ENCODE measurements at places on chromosomes 4 and X.
A peak's percentile ranks its signal among the peaks of the same experiment; 100 is the strongest.

DNA sequence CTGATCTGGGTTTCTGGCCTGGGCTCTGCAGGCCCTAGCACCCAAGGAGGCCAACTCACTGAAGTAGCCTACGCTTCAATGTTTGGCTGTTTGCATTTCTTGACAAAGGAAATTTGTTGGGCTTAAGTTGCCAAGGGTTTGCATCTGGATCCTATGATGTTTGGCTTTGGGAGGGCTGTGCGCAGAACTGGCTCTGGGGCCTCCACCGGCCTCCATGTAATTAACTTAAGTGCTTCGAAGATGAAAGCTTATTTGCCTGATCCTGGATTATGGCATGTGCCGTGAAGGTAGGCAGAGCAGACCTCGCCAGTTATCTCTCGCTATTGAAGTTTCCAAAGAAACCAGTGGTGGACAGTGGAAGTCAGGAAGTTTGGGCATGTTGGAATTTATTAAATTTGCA lies 124.3 kb upstream of the STX18 start:
- DNase-seq, result no peak
- no peak overlapping the region for H3K27ac ChIP-seq
- H3K4me1 ChIP-seq, result peaks cover 12% of the 10 kb centered on the region
- H3K36me3 ChIP-seq, result no peaks in the 10 kb centered on the region
- H3K27me3 ChIP-seq, result no peaks in the 10 kb centered on the region
- no peak overlapping the region for H3K4me3 ChIP-seq

- no peak overlapping the region for H3K4me3 ChIP-seq
- no peak overlapping the region for H3K27ac ChIP-seq
- H3K27me3 ChIP-seq, result no peaks in the 10 kb centered on the region
- DNase-seq, result no peak
Measured at GRCh38 chr4:184848510-184848909, 22.7 kb upstream of the ACSL1 start.

DNA sequence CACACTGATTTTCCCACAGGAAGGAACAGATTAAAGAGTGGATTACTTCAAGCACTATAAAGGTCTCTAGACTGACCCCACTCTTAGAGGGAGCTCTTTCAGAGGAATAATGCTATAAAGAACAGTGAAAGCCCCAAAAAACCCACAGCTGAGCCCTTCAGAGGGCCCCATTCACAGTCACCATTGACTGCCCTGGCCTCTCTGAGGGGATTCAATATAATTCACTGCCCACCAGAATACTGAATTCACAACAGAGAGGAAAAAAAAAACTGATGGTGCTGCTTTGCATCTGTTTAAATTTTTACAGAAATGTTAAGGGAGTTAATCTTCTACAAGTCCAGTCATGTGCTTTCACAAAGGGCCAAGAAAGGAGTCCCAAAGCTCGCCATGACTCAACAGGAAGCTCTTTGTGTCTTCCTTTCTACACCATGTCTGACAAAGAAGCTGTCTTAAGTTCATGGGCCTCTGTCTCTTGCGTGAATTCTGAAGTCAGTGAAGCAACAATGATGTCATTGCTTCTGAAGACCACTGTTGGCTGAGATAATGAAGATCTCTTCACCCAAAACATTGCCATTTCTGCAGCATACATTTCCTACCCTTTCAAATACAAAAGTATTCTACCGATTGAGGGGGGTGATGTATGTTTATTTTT lies 174.9 kb downstream of the ADAMTS3 start:
- no peaks in the 10 kb centered on the region for H3K27me3 ChIP-seq
- H3K27ac ChIP-seq, result no peak overlapping the region
- H3K36me3 ChIP-seq, result no peaks in the 10 kb centered on the region

DNA sequence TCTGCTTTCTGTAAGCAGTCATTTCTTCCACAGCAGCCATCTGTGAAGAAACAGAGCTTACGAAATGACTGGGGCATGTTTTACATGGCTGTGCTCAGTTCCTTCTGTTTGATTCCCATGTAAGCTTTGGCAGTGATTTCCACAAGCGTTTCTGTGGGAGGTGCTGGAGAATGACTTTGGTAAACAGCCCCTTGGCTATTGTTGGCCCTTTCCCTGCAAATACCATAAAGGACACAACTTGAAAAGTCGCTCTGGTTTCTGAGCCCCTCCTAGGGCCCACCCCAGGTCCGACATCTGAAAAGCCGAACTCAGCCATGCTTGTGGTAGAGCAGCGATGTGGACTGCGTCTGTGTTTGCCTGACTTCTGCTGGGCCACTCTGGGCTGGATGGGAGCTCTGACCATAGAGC lies 3.7 kb downstream of the LIMCH1 start:
- peaks cover 60% of the 10 kb centered on the region for H3K4me1 ChIP-seq
- DNase-seq, result no peak
- peak overlapping the region; percentile 8 for H3K4me3 ChIP-seq
- H3K36me3 ChIP-seq, result no peaks in the 10 kb centered on the region
- no peaks in the 10 kb centered on the region for H3K27me3 ChIP-seq

GRCh38 chr4:147927377-147928137 lies 195.7 kb downstream of the ARHGAP10 start:
- DNase-seq, result no peak
- peaks cover 42% of the 10 kb centered on the region for H3K4me1 ChIP-seq
- peak overlapping the region; percentile 53 for H3K27ac ChIP-seq
- no peaks in the 10 kb centered on the region for H3K27me3 ChIP-seq

DNA sequence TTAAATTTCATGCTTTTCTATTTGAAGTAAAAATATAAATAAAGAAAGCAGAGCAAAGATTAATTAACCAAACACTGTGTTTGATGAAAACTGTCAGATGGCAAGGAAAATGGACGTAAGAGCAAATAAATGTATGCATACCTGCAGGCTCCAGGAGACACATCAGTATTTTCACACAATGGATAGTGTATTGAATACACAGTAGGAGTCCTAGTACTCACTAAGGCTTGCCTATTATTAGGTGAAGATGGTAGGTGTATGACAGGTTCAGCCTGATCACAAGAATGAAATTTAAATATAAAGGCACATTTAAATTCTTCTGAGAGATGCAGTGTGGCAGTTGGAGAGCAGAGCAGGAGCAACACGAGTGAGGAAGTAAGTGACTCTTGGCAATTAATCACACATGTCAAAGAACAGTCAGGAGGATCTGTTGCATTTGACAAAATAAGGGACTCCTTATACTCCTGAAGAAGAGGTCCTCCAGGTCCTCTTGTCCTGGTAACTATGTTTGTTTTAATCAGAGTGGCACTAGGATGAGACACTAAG lies 106.0 kb upstream of the NDST4 start:
- no peaks in the 10 kb centered on the region for H3K4me1 ChIP-seq
- H3K27ac ChIP-seq, result no peak overlapping the region
- H3K27me3 ChIP-seq, result no peaks in the 10 kb centered on the region

- no peaks in the 10 kb centered on the region for H3K27me3 ChIP-seq
- no peak for DNase-seq
- peaks cover 9% of the 10 kb centered on the region for H3K4me1 ChIP-seq
- H3K27ac ChIP-seq, result no peak overlapping the region
- no peak overlapping the region for H3K4me3 ChIP-seq
Measured at GRCh38 chrX:151970661-151971060, 3.8 kb downstream of the GABRE start.

DNA sequence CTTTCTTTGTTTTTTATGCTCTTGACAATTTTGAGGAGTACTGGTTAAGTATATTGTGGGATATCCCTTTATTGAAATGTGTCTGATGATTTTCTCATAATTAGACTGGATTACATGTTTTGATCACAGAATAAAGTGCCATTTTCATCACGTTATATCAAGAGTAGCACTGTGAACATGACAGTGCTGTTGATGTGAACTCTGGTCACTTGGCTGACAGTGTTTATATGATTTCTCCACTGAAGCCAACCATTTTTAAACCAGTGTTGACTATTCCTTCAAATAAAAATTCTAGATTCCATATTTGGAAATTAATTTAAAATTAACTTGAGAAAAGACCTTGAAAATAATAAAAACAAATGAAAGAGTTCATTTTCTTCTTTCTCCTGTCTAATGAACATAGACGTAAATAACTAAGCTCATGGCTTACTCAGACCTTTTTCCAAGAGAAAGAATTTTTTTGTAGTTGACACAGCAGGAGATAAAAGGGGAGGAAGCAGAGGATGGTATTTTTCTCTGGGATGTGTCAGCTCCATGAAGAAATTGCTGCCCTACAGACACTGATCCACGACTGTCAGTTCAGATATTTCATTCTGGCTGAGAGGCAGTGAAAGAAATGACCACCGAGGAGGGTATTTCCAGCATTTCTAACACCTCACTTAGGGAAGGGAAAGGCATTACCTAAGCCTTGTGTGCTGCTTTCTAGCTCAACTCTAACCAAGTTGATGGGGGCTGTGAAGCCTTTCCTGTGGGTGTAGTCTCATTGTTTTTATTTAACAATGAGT lies 150.9 kb upstream of the ANK2 start:
- peak overlapping the region; percentile 4 for H3K27ac ChIP-seq
- DNase-seq, result no peak
- H3K27me3 ChIP-seq, result no peaks in the 10 kb centered on the region
- no peaks in the 10 kb centered on the region for H3K36me3 ChIP-seq
- no peak overlapping the region for H3K4me3 ChIP-seq

GRCh38 chr4:45663003-45663402 lies 460.9 kb downstream of the GABRG1 start:
- H3K36me3 ChIP-seq, result no peaks in the 10 kb centered on the region
- no peak overlapping the region for H3K4me3 ChIP-seq
- H3K4me1 ChIP-seq, result peaks cover 23% of the 10 kb centered on the region
- no peaks in the 10 kb centered on the region for H3K27me3 ChIP-seq

DNA sequence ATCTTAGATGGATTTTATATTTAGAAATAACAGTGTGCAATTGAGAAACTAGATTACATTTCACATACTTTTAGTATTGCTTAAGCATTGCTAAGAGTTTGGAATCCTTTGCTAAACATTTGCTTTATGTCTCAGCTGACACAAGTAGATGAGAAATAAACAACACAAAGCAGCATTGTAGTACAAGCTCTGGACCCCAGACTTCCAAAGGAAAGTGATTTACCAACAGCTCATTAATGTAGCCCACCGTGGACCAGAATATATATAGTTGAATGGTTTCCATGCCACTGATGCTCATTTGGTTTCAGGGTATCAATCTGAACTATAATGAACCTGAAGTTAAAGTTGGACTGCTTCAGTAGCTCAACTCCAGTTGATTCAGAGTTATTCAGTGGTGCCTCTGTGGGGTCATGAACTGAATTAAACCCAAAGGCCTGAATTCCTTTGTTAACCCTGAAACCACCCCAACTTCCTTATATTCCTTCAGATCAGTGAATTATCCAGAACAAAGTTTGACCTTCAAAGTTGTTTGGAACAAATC lies 132.1 kb upstream of the NEIL3 start:
- no peaks in the 10 kb centered on the region for H3K4me1 ChIP-seq
- H3K27me3 ChIP-seq, result no peaks in the 10 kb centered on the region
- no peaks in the 10 kb centered on the region for H3K36me3 ChIP-seq
- H3K27ac ChIP-seq, result no peak overlapping the region

DNA sequence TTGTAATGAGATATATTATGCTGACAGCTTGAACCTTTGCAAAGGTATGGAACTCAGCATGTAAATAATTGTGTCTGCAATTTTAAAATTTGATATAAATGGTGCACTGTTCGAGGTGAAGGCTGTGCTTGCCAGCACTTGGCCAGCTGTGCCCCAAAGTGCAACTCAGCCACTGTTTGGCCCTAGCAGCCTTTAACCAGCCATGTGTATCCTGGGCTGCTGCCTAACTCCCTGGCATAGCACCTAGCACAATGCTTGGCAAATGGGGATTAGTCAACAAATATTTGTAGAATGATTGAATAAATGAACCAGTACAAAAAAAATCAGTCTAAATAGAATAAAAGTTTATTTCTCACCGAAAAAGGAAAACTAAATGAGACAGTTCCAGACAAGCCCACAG lies 83.8 kb upstream of the ZIC3 start:
- no peaks in the 10 kb centered on the region for H3K36me3 ChIP-seq
- no peak overlapping the region for H3K27ac ChIP-seq
- H3K4me3 ChIP-seq, result no peak overlapping the region
- H3K27me3 ChIP-seq, result no peaks in the 10 kb centered on the region

- peak overlapping the region; percentile 90 for H3K27ac ChIP-seq
- H3K4me1 ChIP-seq, result peaks cover 41% of the 10 kb centered on the region
- no peaks in the 10 kb centered on the region for H3K27me3 ChIP-seq
Measured at GRCh38 chr4:76950052-76950955, 752 bp downstream of the SEPTIN11 start.

DNA sequence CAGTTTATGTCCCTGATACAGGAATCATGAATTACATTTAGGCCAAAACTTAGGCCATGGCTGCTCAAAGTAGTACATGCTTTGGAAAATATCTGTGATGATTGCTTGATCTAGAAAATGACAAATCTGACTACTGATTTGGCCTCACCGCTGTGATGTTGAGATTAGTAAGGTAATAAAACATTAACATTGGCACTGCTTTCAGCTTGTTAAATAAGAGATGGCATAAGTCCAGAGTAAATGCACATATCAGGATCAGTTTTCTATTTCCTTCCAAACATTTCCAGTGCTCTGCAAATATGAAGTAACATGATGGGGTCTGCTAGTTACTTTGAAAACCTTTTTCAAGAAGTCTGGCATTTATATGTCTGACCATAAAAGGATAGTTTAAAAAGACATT lies 687.3 kb upstream of the ACTRT1 start:
- H3K27ac ChIP-seq, result no peak overlapping the region
- H3K4me1 ChIP-seq, result no peaks in the 10 kb centered on the region
- no peaks in the 10 kb centered on the region for H3K36me3 ChIP-seq
- DNase-seq, result no peak
- H3K27me3 ChIP-seq, result no peaks in the 10 kb centered on the region

- DNase-seq, result no peak
- H3K27ac ChIP-seq, result peak overlapping the region; percentile 74
- no peaks in the 10 kb centered on the region for H3K27me3 ChIP-seq
Measured at GRCh38 chrX:7926914-7927258, 327 bp downstream of the PNPLA4 start.

GRCh38 chrX:15607067-15607466 lies 6.3 kb upstream of the ACE2 start:
- no peaks in the 10 kb centered on the region for H3K36me3 ChIP-seq
- H3K4me1 ChIP-seq, result no peaks in the 10 kb centered on the region
- H3K27ac ChIP-seq, result no peak overlapping the region
- DNase-seq, result no peak
- no peaks in the 10 kb centered on the region for H3K27me3 ChIP-seq
- no peak overlapping the region for H3K4me3 ChIP-seq

GRCh38 chr4:45578874-45579273 lies 545.0 kb downstream of the GABRG1 start:
- H3K27me3 ChIP-seq, result no peaks in the 10 kb centered on the region
- H3K27ac ChIP-seq, result no peak overlapping the region
- H3K4me3 ChIP-seq, result no peak overlapping the region

- no peaks in the 10 kb centered on the region for H3K27me3 ChIP-seq
- no peak overlapping the region for H3K4me3 ChIP-seq
- no peaks in the 10 kb centered on the region for H3K4me1 ChIP-seq
- no peak for DNase-seq
- no peaks in the 10 kb centered on the region for H3K36me3 ChIP-seq
Measured at GRCh38 chr4:26126143-26126718, 194.6 kb upstream of the RBPJ start.

- H3K27ac ChIP-seq, result no peak overlapping the region
- no peak overlapping the region for H3K4me3 ChIP-seq
- no peaks in the 10 kb centered on the region for H3K27me3 ChIP-seq
- H3K4me1 ChIP-seq, result no peaks in the 10 kb centered on the region
Measured at GRCh38 chr4:98481167-98481566, 177.2 kb downstream of the TSPAN5 start.

- no peaks in the 10 kb centered on the region for H3K36me3 ChIP-seq
- no peak for DNase-seq
- H3K4me3 ChIP-seq, result no peak overlapping the region
- H3K4me1 ChIP-seq, result no peaks in the 10 kb centered on the region
- H3K27ac ChIP-seq, result no peak overlapping the region
Measured at GRCh38 chr4:5365071-5366008, 314.1 kb downstream of the STK32B start.

All from esophagus muscularis mucosa (tissue), 4 donors.